Activated CD4-positive, alpha-beta T cell treated with anti-CD3 and anti-CD28 coated beads, Interleukin-2, amount 10 ng/mL, durations not matched to agents 24 days and 14 days (primary cell): ENCODE measurements at places on chromosomes 7 and 10. TPM values are rescaled to one million over a fixed set of nuclear protein-coding genes. Genes with fewer than 3 reads are reported as not detected.

The TMEM176B gene
- total RNA-seq, result not detected in 2 replicates

The LRRN3 gene
- total RNA-seq, result 53.4 and 56.5 TPM in 2 replicates

The BCAP29 gene
- total RNA-seq, result 43.6 and 52.0 TPM in 2 replicates

The IFIT1B gene
- total RNA-seq, result not detected in 2 replicates

The LRRC72 gene
- total RNA-seq, result not detected in 2 replicates

The FEZF1 gene
- total RNA-seq, result not detected in 2 replicates

DNA sequence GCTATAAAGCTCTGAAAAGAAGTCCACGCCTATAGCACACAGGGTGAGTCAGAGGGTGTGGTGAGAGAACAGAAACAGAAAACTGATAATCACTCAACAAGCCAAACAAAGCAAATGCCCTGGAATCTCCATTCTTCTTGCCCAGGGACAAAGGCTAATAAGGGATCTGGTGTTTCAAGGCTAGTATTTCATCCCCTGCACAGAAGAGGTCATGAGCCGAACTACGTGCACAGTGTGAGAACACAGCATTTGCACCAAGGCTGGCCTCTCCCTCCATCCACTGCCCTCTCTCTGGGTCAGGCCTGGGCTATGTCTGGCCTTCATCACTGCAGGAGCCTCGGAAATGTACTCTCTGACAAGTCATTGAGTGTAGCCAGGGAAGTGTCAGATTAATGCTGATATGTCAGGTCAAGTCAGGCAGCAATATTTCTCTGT is 42.7 kb downstream of the PRR15 start:
- peak; percentile 27 for DNase-seq
- no peaks in the 10 kb centered on the region for H3K27me3 ChIP-seq
- no peak overlapping the region for H3K27ac ChIP-seq

DNA sequence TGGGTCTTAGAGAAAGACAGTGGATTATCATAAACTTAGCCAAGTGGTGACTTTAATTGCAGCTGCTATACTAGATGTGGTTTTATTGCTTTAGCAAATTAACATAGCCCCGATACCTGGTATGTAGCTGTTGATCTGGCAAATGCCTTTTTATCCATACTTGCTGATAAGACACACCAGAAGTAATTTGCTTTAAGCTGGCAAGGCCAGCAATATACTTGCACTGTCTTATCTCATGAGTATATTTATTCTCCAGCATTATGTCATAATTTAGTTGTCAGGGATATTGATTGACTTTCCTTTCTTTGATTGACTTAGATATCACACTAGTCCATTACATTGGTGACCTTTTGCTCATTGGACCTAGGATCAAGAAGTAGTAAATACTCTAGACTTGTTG is 12.8 kb downstream of the TMEM229A start:
- H3K4me3 ChIP-seq, result no peak overlapping the region
- no peaks in the 10 kb centered on the region for H3K4me1 ChIP-seq
- DNase-seq, result no peak
- no peaks in the 10 kb centered on the region for H3K36me3 ChIP-seq
- H3K27me3 ChIP-seq, result no peaks in the 10 kb centered on the region

GRCh38 chr10:108567899-108568752 is 1355.2 kb downstream of the XPNPEP1 start:
- no peaks in the 10 kb centered on the region for H3K27me3 ChIP-seq
- H3K27ac ChIP-seq, result no peak overlapping the region
- no peak overlapping the region for H3K4me3 ChIP-seq
- no peaks in the 10 kb centered on the region for H3K36me3 ChIP-seq

GRCh38 chr7:149477494-149478443 is 16.9 kb upstream of the ZNF777 start:
- H3K4me1 ChIP-seq, result no peaks in the 10 kb centered on the region
- no peaks in the 10 kb centered on the region for H3K27me3 ChIP-seq
- H3K4me3 ChIP-seq, result no peak overlapping the region
- peak; percentile 43 for DNase-seq
- H3K27ac ChIP-seq, result no peak overlapping the region

- no peak overlapping the region for H3K4me3 ChIP-seq
- peaks cover 7% of the 10 kb centered on the region for H3K27me3 ChIP-seq
- peak; percentile 88 for DNase-seq
- no peak overlapping the region for H3K27ac ChIP-seq
Observed at GRCh38 chr7:12257582-12257981, 46.5 kb downstream of the TMEM106B start.

DNA sequence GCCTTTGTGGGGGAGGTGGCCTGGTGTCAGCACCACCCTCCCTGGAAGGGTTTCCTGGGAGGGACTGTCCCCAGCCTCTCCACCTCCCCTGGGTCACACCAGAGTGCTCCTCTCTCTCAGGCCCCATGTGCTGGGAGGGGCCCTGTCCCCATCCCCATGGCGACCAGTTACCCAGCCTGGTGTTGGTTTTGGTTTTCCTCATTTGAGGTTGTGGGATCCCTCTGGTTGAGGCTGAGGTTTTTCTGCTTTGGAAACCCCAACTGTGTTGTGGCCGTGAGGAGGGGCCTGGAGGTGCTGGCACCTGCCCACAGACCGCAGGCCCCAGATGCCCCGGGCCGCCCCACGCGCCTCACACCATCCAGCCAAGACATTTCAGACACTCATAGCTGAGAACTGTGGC is 106.3 kb downstream of the GRK5 start:
- DNase-seq, result peak; percentile 89
- peaks cover 57% of the 10 kb centered on the region for H3K4me1 ChIP-seq
- H3K27me3 ChIP-seq, result peaks cover 6% of the 10 kb centered on the region

GRCh38 chr7:133912916-133913697 is 214.0 kb upstream of the LRGUK start:
- H3K27ac ChIP-seq, result no peak overlapping the region
- DNase-seq, result no peak
- H3K27me3 ChIP-seq, result no peaks in the 10 kb centered on the region
- H3K4me1 ChIP-seq, result no peaks in the 10 kb centered on the region
- H3K36me3 ChIP-seq, result peaks cover 3% of the 10 kb centered on the region
